ENCODE measurements at places on chromosomes 3 and 15.

DNA sequence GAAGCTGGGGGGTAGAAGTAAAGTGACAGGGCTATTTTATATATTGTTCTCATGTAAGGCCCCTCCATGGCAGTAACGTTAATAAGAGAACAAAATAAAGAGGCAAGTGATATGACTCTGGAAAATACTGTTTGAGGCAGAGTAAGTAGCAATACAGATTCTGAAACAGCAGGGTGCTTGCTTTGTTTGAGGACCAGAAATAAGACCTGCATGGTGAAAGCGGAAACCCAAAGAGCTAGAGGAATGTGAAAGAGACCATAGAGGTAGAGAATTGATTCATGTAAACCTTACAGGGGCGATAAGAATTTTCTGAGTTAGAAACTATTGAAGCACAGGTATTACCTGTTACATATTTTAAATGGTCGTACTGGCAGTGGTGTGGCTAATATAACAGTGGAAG, 1517.1 kb downstream of the SI start:
- peak; percentile 33 for DNase-seq

GRCh38 chr15:85563731-85564130, 183.3 kb downstream of the AKAP13 start:
- DNase-seq, result no peak

- DNase-seq, result peak; percentile 66
Measured at GRCh38 chr3:12139111-12139511, 19.6 kb downstream of the TIMP4 start.

- DNase-seq, result peak; percentile 83
Measured at GRCh38 chr3:193605876-193606275, 12.9 kb downstream of the OPA1 start.

GRCh38 chr3:76470285-76470684, 569.6 kb upstream of the ROBO2 start:
- DNase-seq, result peak; percentile 10

DNA sequence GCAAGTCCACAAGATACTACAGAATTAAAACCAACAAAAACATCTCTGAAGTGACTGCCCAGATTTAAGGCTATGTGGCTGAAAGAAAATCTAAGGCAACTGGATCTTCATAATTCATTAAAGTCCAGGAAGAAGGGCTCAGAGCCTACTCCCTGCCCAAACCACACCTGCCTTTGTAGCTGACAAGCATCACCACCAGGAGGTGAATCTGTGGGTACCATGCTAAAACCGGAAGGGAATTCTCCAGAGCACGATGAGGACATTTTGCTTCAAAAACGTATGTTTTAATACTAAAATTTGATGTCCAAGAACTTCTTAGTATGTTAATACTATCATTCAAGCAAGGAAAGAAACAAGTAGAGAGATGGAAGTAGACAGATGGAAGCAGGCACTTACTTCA, 495.9 kb upstream of the NECTIN3 start:
- peak; percentile 41 for DNase-seq

GRCh38 chr15:52020221-52021085, 1.4 kb downstream of the MAPK6 start:
- DNase-seq, result no peak
